ENCODE measurements at places on chromosomes 11 and 22.

DNA sequence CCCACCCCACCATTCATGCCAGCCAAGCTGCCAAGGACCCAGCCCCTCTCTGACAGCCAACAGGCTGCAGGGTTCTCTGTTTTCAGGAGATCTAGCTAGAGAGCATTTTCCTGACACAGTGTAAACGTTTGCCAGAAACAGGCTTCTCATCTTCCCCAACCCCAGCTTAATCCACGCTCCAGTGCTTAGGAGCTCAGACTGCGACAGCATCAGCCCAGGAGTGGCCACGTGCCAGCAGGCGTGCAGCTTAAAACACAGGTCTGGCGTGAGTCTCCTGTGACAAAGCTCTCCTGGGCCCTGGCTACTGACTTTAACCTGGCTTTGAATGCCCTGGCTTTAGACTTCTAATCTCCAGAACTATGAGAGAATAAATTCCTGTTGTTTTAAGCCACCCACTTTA, 66.6 kb downstream of the GALNT18 start:
- peak; percentile 50 for DNase-seq

DNA sequence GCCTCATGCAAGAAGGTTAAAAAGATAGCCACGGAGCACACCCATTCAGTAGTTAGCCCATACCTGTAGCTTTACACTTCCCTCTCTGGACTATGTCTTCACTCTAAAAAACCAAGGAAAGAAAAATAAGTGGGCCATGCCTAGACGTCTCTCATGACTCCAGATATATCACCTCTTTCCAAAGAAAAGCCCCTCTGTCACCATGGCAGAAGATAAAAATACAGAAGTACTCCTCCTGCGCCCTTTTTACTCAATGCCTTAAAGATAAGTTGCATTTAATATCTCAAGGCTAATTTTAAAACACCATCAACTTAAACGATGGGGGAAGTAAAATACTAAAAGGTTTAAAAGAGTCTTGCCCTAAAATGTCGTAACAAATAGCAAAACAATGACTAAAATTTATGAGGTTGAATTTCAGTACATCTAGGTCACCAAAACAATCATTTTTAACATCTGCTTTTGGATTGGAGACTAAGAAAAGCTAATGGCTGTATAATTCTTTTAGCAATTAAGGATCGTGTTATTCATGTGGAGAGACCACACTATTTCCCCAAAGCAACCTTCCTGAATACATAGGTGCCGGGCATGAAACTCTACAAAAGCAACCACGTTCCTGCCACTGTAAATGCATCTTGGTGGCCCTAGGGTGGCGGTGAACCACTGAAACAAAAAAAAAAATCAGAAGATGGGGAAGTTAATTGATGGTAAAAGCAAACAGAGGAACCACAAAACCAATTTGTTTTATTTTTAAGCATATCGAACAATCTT, 46.0 kb downstream of the CELF1 start:
- DNase-seq, result no peak

- no peak for DNase-seq
Measured at GRCh38 chr11:110809417-110810199, 97.4 kb upstream of the ARHGAP20 start.

DNA sequence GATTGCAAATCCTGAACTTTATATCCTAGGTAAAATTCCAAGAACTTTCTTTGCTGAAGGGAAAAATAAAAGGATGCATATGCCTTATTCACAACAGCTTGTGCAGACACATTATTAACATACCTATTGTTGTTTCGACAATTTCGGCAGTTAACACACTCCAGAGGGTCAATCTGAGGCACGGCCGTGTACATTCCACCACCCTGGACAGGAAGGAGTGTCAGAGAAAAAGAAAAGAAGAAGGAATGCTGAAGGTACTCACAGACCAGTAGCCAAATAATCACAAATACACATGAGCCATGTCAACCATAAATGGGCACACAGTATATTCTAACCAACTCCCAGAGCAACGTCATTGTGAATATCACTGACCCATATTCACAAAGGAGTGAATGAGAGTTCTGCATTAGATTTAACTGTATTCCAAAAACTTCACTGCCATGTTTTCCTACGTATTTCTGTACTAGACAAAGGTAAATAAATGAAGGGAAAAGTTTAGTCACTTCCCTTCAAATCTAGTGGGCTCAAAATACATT, 32.4 kb downstream of the VSIG10L2 start:
- no peak for DNase-seq

GRCh38 chr22:25644122-25644521, 79.6 kb downstream of the GRK3 start:
- no peak for DNase-seq

DNA sequence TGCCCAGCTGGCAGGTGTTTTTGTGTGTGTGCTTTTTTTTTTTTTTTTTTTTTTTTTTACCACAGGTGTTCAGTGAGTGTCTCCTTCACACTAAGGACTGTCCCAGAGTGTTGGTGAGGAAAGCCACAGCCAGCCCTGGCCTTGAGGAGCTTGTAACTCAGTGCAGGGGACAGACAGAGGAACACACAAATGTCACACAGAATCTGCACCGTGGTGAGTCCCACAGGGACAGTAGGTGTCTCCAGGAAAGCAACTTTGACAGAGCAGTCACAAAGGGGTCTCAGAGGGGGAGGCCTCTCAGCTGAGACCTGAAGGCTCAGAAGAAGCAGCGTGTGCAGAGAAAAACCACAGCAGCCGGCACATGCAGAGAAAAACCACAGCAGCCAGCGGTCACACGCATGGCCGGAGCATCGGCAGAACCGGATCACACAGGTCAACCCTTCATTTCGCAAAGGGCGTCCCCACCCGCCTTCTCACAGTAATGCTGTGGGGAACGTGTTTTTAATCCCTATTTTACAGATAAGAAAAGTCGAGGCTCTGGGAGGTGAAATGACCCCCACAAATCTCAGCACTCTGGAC, 101.7 kb upstream of the PRR5 start:
- DNase-seq, result no peak

DNA sequence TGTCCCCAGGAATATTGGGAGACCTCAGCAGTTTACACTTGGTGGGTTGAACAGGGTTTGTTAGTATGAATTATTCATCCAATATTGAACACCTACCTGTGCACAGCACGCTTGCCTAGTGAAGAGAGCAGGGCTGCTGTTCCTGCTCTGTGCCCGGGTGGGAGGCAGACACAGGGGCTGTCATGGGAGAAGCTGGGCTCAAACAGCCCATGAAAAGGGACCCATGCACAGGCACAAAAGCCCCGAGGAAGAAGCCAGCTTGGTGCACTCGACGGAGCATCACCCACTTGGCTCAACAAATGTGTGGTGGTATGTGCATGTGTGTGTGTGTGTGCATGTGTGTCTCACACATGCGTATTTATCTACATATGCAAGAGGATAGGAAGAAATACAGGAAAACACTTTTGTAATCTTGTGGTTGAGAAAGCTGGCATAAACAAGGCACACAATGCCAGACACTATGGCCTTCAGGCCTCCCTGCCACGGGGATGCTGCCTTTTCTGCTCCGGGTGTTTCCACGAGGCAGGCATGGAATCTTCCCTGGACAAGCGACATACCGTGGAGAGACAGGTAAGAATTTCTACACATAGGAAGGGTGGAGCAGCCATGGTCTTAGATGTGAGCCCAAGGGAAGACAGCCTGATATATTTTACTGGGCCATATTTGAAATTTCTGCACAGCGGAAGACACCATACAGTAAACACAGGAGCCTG, 5.0 kb upstream of the APOBEC3A start:
- DNase-seq, result no peak

DNA sequence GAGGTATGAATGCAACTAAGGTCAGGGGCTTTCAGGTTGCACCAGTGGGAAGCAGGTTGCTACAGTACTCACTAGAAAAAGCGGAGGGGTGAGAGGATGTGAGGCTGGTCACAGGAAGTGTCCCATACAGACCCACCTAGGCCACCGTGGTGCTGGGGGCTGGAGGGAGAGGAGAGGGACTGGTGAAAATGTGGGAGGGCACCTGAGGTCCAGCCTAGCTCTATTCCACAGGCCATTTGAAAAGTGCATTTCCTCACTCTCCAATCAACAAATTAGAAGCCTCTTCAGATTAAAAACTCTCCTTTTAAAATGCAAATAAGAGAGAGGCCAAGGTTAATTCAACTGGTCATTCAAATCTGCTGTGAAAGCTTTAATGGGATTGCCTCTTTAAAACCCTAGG, 38.6 kb upstream of the NCAM1 start:
- no peak for DNase-seq

DNA sequence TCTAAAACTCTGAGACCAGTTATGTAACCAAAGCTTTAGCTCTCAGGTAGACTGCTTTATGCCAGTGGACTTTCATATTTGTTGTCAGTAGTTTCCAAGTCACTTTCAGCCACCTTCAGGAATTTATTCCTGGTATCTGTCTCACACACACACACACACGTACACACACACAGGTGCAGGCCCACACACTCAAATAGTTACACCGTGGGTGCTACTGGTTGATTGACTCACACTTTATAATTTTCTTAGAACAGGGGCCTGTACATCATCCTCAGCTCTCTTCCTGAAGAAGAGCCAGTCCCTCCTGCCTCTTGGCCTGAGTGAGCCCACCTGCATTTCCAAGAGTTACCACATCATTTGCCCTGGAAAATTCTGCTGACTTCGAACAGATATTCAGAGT, 555.2 kb downstream of the SOX6 start:
- no peak for DNase-seq

- DNase-seq, result no peak
Measured at GRCh38 chr11:44589301-44589700, 23.8 kb downstream of the CD82 start.

- DNase-seq, result no peak
Measured at GRCh38 chr11:115129473-115130289, 374.5 kb downstream of the CADM1 start.
